SW 1271 (cell line): ENCODE measurements at places on chromosomes 7 and 10.
A peak's percentile ranks its signal among the peaks of the same experiment; 100 is the strongest.

- no peak for DNase-seq
Observed at GRCh38 chr10:49602380-49603023, 7.6 kb upstream of the SLC18A3 start.

- DNase-seq, result peak; percentile 44
Observed at GRCh38 chr10:87850742-87851205, 12.6 kb downstream of the KLLN start.

DNA sequence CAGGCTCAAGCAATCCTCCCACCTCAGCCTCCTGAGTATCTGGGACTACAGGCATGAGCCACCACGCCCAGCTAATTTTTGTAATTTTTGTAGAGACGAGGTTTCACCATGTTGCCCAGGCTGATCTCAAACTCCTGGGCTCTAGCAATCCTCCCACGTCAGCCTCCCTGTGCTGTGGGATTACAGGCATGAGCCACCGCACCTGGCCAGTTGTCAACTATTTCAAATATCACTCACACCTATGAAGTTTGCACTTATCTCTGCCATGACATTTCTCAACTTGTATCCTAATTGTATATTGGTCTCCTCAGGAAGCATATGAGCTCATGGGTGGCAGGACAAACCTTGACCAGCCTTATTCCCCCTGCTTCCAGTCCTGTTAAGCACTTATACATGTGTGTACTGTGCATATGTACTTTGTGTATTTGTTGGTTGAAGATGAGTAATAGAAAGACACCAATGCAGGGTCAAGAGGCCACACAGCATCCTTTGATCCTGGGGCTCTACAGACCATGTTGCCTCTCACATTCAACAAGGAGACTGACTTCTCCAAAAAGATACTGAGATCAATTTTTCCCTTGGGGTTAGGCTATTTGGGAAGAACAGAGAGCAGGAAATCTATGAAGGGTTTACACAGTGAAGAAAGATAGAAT lies 82.2 kb downstream of the SLC16A9 start:
- no peak for DNase-seq

DNA sequence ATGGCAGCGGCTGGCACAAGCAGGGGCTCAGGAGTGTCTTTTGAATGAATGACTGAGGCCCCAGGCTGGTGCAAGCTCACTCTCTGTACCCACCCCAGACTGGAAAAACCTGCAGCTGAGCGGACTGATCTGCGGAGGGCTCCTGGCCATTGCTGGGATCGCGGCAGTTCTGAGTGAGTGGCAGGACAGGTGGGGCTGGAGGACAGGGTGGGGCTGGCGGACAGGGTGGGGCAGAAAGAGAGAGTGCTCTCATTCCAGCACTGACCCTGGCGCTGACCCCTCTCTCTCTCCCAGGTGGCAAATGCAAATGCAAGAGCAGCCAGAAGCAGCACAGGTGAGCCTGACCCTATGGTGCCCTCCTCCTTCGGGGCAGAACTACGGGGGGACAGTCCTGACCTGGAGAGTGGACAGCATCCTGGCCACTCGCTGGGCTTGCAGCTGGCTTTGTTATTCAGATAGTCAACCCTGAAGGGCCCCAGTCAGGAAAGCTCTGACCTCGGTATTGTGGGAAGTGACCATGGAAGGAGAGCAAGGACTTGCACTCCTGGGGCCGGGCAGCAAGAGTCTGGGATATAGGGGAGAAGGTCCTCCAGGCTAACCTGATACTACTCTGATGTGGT lies 4.1 kb downstream of the FXYD4 start:
- DNase-seq, result no peak

DNA sequence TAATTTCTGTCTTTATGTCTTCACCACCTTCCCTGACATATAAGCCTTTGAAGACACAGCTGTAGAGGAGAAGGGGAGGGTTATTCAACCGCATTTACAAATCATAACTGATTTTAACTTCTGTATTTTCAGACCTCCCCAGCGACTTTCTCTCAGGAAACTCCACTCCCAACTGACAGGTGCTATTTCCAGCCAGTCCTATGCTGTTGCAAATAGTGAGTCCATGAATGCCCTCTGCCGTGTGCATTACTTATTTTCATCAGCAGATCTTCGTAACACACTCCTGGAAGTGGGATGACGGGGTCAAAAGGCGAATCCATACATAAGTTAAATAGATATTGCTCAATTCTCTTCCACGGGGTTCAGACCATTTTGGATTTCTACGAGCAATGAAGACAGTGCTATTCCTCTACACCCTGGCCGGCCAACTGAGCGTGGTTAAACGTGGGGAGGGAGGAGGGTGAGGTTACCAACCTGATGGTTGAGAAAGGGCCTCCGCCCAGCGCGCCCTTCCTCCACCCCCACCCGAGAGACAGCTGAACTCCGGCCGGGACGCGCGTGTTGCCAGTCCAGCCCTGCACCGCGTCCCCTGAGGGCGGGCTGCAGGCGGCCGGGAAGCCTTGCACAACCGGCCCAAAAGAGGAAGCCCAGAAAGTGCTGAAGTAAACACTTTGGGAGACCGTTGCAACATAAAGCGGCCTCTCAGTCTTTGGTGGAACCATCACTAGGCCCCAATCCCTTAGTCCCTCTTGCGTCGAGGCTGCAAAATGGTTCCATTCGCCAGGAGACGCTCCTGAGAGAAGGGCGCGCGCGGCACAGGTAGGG lies at the start of gene APBB1IP:
Gene APBB1IP, plus strand, starts transcription at position 705 of the 825 bp plus-strand sequence. CDS start 53,986 bp downstream, outside the sequence.
- no peak for DNase-seq
